ENCODE measurements at places on chromosomes 16 and 17.

- DNase-seq: peak; percentile 26
These were observed 96.9 kb upstream of the ZNF750 start for GRCh38 chr17:82936768-82937171.

DNA sequence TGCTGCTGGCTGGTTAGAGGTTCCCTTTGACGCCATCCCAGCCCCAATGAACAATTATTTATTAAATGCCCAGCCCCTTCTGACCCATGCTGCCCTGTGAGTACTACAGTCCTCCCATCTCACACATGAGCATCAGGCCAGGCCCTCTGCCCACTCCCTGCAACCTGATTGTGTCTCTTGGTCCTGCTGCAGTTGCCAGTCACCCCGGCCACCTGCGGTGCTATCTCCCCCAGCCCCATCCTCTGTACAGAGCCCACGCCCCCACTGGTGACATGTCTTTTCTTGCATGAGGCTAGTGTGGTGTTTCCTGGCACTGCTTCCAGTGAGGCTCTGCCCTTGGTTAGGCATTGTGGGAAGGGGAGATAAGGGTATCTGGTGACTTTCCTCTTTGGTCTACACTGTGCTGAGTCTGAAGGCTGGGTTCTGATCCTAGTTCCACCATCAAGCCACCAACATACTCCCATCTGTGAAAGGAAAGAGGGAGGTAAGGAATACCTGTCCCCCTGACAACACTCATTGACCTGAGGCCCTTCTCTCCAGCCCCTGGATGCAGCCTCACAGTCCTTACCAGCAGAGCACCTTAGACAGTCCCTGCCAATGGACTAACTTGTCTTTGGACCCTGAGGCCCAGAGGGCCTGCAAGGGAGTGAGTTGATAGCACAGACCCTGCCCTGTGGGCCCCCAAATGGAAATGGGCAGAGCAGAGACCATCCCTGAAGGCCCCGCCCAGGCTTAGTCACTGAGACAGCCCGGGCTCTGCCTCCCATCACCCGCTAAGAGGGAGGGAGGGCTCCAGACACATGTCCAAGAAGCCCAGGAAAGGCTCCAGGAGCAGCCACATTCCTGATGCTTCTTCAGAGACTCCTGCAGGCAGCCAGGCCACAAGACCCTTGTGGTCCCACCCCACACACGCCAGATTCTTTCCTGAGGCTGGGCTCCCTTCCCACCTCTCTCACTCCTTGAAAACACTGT lies 11.3 kb downstream of the CX3CL1 start:
- DNase-seq: no peak

DNA sequence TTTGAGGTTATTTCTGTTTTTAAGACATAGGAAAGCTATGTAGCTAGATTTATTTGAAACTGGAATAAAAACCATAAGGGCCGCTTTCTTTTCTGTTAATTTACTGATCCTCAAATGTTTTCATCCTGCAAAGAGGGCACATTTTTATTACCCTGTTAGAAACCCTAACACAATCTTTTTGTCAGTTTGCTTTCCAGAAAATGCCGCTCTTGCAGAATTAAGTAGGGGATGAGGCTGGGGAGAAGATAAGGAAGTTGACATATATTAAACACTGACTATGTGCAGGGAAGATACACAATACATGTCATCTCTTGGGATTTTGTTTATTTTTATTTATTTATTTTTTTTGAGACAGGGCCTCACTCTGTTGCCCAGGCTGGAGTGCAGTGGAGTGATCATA lies 15.7 kb downstream of the USP43 start:
- no peak for DNase-seq

- no peak for DNase-seq
These were observed 7.9 kb upstream of the MT2A start for GRCh38 chr16:56600398-56600999.

DNA sequence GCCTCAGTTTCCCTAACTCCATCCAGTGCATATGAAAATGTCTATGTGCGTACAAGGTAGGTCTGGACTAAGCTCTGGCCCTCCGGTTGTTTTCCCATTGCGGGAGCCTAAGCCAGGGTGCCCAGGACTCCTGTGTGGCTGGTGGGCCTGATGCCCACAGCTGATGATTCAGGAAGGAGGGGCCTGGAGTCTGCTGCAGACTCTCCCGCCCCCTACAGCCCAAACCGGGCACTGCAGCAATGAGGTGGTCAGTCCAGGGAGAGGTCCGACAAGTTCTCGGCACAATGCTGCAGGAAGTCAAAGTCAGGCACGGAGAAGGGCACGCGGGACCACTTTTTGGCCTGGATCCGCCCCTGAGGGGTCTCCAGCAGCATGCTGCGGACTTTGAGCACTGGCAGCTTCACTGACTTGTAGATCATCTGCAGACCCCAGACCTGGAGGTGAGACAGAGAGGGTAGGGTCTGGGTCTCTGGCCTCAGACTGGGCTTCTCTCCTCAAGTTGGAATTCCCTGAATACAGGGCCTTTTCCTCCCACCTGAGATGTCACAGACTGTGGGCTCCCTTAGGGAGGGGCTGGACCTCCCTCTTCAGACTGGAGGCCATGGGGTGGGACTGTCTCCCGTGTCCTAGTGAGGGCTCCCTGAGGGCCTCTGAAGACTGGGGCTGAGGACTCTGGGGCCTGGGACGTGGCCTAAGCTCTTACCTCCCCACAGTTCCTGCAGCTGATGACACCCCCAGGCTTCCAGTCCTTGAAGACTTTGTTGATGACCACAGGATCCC lies 3.4 kb upstream of the ZNF385C start:
- peak; percentile 82 for DNase-seq

GRCh38 chr17:12391468-12391867 lies 274.2 kb upstream of the MYOCD start:
- no peak for DNase-seq

All from activated T-cell treated with anti-CD3 and anti-CD28 coated beads, Interleukin-2, amount 50 U/mL, for 24 hours (primary cell).